Globus pallidus (tissue), 1 donor: ENCODE measurements at places on chromosomes 6 and 20.

GRCh38 chr6:70524721-70525286 is 41.9 kb upstream of the SDHAF4 start:
- no peak for DNase-seq

DNA sequence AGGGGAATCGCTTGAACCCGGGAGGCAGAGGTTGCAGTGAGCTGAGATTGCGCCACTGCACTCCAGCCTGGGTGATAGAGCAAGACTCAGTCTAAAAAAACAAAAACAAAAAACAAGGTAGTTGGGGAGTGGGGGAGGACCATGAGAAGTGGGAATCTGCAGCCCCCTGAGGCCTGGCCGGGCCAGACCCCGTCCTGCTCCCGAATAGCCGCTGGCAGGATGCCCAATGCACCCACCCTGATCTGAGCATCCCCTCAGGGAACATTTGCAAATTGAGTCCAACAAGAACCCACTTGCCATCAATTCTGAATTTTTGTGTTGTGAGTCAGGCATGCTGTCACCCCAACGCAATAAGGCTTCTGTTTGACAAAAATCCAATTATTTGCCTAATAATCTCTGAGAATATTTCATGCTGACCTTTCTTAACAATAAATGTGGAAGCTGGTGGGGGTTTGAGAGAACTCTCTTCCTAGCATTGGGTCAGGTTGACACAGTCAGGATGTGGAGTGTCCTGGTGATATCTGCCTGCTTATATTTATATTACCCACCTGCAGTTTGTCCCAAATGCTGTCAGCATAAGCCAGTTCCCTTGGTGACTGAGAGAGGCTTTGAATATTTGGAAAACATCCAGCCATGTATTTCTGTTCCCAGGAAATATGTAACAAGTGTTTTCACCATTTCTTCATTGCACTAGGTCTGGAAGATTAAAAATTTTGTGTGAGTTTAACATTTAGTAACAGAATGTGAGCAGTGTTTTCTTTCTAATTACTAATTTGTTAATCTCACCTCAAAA is 28.4 kb upstream of the FRMD1 start:
- DNase-seq, result no peak

DNA sequence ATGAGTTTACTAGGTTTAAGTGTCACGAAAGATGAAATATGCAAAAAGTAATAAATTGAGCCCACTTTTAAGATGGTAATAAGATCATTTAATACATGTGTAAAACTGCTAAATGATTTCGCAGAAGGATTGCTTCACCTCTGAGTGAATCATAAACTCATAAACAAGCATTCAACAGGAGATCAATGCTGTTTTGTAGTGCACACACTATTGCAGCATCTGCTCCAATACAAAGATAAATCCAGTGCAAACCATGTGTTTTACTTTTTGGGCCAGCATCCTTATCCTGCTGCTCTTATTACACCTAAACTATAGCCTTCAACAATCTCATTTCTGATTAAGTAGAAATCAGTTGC is 400.1 kb downstream of the NKAIN2 start:
- DNase-seq, result no peak

DNA sequence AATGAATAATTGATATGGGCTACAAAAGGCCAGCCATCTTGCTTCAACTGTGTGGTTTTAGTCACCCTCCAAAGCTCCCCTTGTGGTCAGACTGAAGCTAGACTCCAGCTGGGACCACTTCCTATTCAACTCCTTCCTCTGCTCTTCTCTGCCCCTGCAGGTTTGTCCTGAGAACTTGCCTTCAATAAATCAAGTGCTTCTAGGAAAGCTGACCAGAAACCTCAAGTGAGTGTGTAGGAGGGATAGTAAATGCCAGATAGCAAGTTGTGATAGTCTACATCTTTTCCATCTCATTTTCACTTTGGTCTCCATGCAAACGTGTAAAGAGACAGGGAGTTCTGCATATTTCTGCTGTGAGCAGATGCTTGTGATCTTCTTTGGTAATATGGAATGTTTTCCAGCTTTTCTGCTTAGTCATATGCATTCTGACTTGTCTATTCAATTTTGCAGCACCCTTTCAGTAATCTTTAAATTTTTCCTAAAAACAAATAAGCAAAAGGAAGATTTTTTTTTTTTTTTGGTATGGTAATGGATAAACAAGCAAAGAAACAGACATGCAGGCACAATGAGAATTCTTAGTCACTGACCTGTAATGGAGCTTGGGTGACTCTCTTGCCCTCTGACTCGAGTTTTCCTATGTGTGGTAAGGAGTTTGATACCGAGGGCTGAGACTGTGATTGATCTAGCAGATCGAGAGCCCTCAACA is 201.3 kb upstream of the BTBD3 start:
- no peak for DNase-seq

DNA sequence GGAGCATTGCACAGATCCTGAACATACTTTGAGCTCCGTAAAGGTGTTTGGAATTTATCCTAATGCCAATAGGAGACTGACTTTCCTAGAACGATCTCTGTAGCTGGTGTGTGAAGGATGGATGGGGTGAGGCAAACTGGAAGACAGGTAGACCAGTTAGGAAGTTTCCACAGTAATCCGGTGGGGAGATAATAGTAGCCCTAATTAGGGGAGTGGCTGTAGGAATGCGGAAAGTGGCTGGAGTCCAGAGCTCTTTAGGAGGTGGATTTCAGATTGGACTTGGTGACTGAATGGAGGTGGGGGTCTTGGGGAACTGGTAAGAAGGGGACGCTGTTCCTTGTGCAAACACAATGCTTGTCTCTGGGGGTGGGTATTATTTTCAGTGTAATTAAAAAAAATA is 146.3 kb downstream of the SOX4 start:
- no peak for DNase-seq
